ENCODE measurements at places on chromosomes 16 and 17.

DNA sequence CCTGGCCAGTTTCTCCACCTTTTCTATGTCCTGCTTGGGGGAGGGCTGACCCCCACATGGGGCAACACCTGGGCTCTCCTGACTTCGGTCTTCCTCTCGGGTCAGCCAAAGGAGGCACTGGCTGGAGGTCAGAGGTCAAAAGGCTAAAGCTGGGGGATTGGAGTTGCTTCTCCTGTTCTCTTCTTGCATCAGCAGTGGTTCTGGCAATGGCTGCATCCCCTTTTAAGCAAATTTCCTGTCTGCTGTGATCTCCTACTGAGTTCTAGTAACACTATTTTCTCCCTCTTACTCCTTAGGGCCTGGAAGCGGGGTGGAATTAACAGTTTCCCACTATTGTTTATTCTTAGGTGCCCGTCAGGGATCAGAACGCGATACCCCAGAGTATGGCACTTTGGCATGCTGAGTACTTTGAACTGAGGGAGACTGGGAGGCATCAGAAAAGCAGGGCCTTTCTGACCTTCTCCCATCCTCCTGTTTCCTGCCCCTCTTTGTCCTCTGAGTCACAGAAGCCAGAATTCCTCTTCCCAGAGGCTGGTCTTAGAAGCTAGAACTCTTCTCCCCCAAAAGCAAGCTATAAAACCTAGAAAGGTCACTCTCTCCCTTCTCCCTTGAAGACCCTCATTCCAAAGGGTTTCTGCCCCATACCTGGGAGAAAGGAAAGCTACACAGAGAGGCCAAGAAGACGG lies 268.2 kb downstream of the STX8 start:
- no peak for DNase-seq

- no peak for DNase-seq
Observed at GRCh38 chr16:11563493-11564040, 23.2 kb downstream of the LITAF start.

DNA sequence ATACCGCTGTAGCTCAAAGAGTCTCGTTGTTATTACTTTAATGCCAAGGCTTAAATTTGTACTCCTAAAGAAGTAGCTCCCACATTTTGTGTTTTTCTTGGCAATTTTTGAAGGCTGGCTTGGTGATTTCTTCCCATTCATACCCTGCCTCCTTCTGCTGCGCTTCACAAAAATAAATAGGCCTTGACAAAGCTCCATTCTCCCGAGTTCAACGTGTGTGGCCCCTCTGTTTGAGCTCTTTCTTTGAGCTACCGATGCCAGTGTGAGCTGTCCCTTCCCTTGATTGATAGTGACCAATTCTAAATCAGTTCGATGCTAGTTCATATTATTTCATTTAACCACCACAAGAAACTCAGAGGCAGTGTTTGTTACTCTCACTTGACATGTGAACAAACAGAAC lies 96.8 kb downstream of the MAP2K6 start:
- DNase-seq, result no peak

DNA sequence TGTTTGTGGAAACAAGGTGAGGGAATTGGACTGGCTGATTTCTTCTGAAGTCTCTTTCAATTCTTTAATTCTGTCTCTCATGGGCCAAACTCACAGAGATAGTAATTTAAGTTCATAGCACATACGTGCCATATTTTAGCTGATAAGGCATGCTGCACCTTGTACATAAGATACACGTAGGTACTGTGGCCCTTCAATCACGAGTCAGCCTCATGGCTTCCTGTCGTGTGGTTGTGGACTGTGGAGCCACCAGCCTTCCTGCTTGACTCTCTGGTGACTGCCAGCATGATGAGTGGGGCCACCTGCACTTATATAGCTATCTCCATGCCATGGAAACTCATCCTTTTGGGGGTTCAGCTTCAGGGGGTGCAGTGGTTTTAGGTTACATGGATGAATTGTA lies 25.1 kb downstream of the KSR1 start:
- DNase-seq, result peak; percentile 11

GRCh38 chr17:65293584-65294180 lies 156.5 kb downstream of the RGS9 start:
- no peak for DNase-seq

DNA sequence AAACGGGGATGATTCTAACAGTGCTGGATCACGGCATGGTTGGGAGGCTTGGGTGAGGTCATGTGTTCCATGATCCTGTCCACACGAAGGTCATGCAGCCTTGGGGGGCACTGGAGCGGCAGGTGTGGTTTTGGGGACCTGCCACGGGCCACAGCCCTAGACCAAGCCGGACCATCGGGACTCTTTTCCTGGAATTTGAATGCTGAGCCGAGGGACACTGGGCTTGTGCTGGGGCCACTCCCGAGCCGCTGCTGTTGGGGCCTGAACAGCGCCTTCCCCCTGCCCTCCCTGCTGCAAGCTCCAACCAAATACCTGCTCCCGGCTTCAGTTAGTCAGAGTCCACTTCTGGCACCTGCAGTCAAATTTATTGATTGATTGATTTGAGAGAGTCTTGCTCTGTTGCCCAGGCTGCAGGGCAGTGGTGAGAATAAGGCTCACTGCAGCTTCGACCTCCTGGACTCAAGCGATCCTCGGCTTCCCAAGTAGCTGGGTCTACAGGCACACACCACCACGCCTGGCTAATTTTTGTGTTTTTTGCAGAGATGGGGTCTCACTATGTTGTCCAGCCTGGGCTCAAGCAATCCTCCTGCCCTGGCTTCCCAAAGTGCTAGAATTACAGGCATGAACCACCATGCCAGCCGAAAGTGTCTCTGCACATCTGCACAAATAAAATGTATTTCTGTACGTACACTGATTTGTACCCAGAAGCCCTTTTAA lies 37.2 kb upstream of the SLC38A10 start:
- no peak for DNase-seq

DNA sequence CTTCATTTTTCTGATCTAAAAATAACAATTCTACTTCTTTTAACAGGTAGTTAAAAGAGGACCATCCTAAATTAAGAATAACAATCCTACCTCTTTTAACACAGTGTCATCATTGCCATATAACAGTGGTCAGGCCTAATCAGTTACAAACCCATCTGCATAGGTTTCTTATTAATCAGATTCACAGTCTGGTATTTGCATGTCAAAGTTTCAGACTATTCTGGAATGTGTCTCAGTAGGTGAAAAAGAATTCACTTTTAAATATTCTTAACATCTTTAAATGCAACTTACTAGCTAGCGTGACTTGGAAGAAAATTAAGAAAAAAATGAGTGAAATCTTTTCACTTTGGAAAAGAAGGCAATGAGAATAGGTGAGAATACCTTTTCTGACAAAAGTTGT lies 6.8 kb upstream of the KRT12 start:
- no peak for DNase-seq

DNA sequence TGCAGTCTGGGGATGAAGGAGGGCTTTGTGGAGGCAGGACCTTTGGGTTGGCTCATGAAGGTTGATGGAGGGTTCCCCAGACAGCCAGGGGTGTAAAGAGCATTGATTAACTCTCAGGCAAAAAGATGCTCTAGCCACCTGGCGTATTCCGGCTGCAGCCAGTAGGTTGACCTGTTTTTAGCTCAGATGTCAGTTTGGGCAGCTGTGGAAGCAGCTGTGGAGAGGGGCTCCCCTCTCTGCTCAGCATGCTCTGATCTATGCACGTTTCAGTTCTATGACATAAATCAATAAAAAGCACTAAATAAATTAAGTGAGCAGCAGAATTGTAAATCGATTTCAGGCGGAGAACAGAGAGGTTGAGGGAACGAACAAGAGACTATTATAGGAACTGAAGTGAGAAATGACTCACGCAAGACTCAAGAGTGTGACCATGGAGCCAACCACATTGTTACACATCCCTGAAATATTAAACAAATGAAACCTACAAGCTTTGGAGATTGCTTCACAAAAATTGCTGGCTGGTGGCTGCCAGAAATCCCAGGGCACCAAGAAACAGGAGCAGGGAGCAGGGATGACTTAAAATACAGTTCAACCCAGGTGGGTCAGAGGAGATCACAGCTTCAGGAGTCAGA lies 111.9 kb downstream of the GSG1L start:
- DNase-seq, result no peak

DNA sequence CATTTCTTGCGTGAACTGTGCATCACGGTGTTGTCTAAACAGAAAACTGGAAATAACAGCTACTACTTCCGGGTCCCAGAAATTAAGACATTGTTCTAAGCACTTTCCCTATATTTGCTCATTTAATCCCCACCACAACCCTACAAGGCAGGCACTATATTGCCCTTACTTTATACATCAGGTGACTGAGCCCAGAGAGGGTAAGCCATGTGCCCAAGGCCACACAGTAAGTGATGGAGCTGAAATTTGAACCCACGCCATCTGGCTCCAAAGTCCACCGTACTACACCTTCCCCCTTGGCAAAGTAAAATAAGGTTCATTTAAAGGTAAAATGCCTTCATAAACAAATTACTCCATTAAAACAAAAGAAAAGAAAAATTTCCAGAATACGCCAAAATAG lies 33.2 kb downstream of the COTL1 start:
- no peak for DNase-seq

DNA sequence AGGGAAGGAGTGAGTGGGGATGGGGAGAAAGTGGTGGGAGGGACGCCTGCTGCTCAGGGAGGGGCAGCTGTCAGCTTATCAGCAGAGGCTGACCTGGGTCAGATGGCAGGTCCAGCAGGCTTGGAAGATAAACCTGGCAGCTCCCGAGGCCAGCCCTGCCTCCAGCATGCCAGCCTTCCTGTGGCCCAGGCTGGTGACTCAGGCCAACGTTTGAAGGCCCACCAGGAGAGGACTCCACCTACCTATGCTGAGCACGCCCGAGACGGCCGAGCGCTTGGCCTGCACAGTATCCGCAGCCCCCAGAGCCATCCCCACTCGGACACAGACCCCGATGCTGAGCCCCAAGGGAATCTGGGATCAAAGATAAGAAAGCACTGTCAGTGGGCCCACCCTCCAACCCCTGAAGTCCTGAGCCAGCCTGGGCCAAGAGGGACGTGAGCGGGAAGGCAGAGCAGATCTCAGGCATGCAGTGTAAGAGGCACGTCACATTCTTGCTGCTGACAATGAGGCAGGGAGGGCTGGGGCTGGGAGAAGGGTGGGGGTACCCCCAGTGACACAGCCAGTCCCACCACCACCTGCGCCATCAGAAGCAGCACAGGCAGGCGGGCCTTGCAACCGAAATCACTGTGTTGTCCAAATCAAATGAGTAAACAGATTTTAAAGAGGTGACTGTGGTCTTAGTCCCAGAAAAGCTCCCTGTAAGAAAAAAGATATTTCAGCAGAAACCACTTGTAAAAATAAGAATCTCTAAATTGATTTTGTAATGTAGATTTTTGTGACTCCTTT lies 12.4 kb downstream of the SLC47A2 start:
- DNase-seq, result no peak

DNA sequence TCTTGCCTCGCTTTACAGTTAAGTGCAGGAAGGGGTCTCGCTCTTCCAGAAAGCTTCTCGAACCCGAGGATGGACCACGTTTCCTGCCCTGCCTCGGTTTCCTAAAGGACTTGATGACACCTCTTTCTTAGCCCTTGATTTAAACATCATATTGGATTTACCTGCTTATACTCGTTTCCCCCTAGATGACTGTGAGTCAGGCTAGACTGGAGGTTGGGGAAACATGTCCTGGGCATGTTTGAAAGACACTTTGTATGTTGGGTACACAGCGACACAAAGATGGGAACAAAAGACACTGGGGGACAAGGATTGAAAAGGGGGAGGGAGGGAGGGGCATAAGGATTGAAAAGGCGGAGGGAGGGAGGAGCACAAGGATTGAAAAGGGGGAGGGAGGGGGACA lies 30.0 kb downstream of the SDK2 start:
- DNase-seq, result no peak

GRCh38 chr16:20871258-20871657 lies 28.9 kb downstream of the DCUN1D3 start:
- no peak for DNase-seq

- DNase-seq, result no peak
Observed at GRCh38 chr17:261635-262034, 80.2 kb upstream of the DOC2B start.

- DNase-seq, result no peak
Observed at GRCh38 chr16:70686376-70687101, 686 bp upstream of the MTSS2 start.

GRCh38 chr16:2752850-2753732 lies 653 bp downstream of the SRRM2 start:
- peak; percentile 24 for DNase-seq
